ENCODE measurements at places on chromosomes 2 and 18. TPM values are rescaled to one million over a fixed set of nuclear protein-coding genes. Genes with fewer than 3 reads are reported as not detected.

DNA sequence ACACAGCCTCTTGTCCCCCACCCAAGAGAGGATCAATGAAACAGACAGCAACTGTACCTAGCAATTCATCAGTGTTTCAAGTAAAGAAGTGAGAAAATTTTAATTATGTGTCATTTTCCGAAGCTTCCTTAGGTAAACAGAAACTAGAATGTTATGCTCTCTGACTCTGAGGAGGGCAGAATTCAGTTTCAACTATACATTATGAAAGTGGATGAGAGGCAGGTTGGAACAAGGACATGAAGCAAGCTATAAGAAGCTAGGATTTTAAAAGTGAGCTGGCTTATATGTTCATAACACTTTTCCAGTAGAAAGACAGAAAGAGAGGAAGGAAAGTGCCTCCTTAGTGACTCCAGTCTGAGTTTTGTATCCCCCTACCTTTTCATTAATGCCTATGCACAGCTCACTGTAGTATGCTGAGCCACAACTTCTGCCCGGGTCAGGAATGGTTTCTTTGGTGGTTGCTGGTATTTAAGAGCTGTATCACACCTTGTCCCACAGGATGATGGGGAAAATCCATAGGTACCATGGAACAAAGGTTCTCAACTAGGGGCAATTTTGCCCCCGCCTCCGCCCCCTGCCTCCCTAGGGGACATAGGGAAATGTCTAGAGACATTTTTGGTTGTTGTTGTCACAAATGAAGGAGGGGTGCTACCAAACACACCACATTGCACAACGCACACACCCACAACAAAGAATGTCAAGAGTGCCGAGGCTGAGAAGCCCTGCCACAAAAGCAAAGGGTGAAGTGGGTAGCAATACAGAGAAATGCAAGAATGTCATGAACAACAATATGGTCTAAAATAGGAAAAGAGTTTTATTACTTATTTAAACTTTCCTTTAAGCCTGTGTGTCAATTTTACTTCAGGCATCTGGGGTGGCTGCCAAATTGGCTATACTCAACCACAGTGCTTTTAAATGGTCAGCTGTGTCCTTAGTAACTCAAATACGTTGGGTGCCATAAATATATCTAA, 161.0 kb upstream of the ZFP36L2 start:
- no peak overlapping the region for H3K27ac ChIP-seq
- no peak overlapping the region for H3K4me3 ChIP-seq
- DNase-seq: no peak
- no peaks in the 10 kb centered on the region for H3K27me3 ChIP-seq
- no peaks in the 10 kb centered on the region for H3K36me3 ChIP-seq

GRCh38 chr18:42707080-42707479, 408.4 kb downstream of the RIT2 start:
- H3K36me3 ChIP-seq: no peaks in the 10 kb centered on the region
- no peak overlapping the region for H3K27ac ChIP-seq
- no peaks in the 10 kb centered on the region for H3K4me1 ChIP-seq
- DNase-seq: no peak
- no peak overlapping the region for H3K4me3 ChIP-seq

GRCh38 chr2:156765043-156765442, 328.9 kb downstream of the GPD2 start:
- H3K27ac ChIP-seq: no peak overlapping the region
- H3K27me3 ChIP-seq: no peaks in the 10 kb centered on the region
- no peak overlapping the region for H3K4me3 ChIP-seq

GRCh38 chr2:199329466-199329865, 128.3 kb downstream of the SATB2 start:
- H3K27me3 ChIP-seq: no peaks in the 10 kb centered on the region
- no peak for DNase-seq
- H3K4me3 ChIP-seq: no peak overlapping the region

GRCh38 chr2:142991295-142991694, 113.8 kb downstream of the KYNU start:
- H3K36me3 ChIP-seq: no peaks in the 10 kb centered on the region
- H3K27ac ChIP-seq: no peak overlapping the region
- H3K4me1 ChIP-seq: no peaks in the 10 kb centered on the region
- no peaks in the 10 kb centered on the region for H3K27me3 ChIP-seq

- peak overlapping the region; percentile 71 for H3K27ac ChIP-seq
- DNase-seq: no peak
- H3K4me1 ChIP-seq: peaks cover 52% of the 10 kb centered on the region
- H3K4me3 ChIP-seq: no peak overlapping the region
- no peaks in the 10 kb centered on the region for H3K27me3 ChIP-seq
Observed at GRCh38 chr2:144370937-144371584, 148.9 kb downstream of the ZEB2 start.

GRCh38 chr2:71938659-71939587, 208.7 kb downstream of the CYP26B1 start:
- H3K36me3 ChIP-seq: no peaks in the 10 kb centered on the region
- no peak overlapping the region for H3K27ac ChIP-seq
- H3K4me1 ChIP-seq: no peaks in the 10 kb centered on the region
- no peak for DNase-seq
- H3K4me3 ChIP-seq: no peak overlapping the region

DNA sequence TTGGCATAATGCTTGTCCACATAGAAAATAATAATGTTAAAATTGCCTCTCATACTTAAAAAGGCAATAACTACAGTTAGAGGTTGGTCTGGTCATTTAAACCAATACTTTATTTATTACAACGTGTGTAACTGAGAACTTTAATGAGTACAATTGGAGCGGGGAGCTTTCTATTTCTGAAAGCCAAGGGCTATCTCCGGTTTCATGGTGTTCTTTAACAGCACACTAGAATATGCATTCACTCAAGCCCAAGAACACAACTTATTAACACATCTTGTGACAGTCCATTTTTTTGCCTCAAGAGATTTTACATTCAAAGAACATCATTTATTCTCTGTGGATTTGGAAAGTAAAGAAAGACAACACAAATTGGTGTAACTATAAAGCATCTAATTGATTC, 131.8 kb downstream of the KCNH7 start:
- no peak overlapping the region for H3K27ac ChIP-seq
- no peaks in the 10 kb centered on the region for H3K36me3 ChIP-seq
- H3K4me1 ChIP-seq: no peaks in the 10 kb centered on the region
- no peak overlapping the region for H3K4me3 ChIP-seq
- DNase-seq: no peak

DNA sequence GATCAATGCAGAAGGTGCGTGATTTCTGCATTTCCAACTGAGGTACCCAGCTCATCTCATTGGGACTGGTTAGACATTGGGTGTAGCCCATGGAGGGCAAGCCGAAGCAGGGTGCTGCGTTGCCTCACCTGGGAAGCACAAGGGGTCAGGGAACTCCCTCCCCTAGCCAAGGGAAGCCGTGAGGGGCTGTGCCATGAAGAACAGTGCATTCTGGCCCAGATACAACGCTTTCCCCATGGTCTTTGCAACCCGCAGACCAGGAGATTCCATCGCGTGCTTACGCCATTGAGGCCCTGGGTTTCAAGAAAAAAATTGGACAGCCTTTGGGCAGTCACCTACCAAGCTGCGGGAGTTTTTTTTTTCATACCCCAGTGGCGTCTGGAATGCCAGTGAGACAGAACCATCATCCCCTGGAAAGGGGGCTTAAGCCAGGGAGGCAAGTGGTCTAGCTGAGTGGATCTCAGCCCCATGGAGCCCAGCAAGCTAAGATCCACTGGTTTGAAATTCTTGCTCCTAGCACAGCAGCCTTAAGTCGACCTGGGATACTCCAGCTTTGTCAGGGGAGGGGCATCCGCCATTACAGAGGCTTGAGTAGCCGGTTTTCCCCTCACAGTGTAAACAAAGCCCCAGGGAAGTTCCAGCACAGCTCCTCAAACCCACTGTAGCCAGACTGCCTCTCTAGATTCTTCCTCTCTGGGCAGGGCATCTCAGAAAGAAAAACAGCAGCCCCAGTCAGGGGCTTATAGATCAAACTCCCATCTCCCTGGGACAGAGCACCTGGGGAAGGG, 21.7 kb downstream of the TFPI start:
- no peak overlapping the region for H3K27ac ChIP-seq
- H3K4me1 ChIP-seq: peaks cover under 1% of the 10 kb centered on the region
- no peaks in the 10 kb centered on the region for H3K27me3 ChIP-seq

DNA sequence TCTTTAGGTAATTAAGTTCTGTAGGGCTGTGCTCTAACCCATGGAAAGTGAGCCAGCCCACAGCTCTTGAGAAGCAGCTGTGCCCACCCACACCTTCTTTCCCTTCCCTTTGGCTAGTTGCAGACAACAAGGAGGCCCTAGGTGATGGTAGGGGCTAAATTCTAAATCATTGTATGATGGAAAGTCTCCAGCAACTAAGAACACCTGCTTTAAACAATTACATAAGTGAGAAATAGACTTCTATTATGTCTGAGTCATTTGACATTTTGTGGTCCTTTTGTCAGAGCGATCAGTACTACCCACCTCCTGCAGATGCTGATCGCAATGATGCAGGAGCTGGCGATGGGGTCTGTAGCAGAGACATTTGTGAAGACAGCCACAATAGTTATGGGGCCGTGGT, 79.6 kb downstream of the TEX51 start:
- no peaks in the 10 kb centered on the region for H3K36me3 ChIP-seq
- H3K27ac ChIP-seq: no peak overlapping the region
- no peak overlapping the region for H3K4me3 ChIP-seq
- H3K27me3 ChIP-seq: no peaks in the 10 kb centered on the region
- DNase-seq: no peak

DNA sequence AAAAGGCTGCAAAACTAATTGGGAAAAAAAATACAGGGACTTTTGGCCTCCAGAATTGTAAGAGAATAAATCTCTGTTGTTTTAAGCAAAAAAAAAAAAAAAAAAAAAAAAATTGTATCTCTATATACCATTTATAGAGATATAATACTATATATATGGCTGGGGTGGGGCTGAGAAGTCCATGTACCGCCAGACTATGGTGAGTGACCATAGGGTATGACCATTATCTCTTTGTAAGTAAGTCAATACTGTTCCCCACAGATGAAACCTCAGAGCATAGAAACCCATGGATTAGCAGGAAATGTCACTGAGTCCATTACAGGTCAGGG, 117.1 kb upstream of the MCFD2 start:
- no peaks in the 10 kb centered on the region for H3K27me3 ChIP-seq
- no peak overlapping the region for H3K4me3 ChIP-seq
- peaks cover 55% of the 10 kb centered on the region for H3K36me3 ChIP-seq
- DNase-seq: no peak
- H3K27ac ChIP-seq: peak overlapping the region; percentile 100

- H3K27me3 ChIP-seq: no peaks in the 10 kb centered on the region
- H3K36me3 ChIP-seq: no peaks in the 10 kb centered on the region
- no peak overlapping the region for H3K4me3 ChIP-seq
Observed at GRCh38 chr2:121128741-121129659, 156.0 kb downstream of the TFCP2L1 start.

- no peak overlapping the region for H3K4me3 ChIP-seq
- no peaks in the 10 kb centered on the region for H3K27me3 ChIP-seq
- peak overlapping the region; percentile 76 for H3K27ac ChIP-seq
- peak; percentile 61 for DNase-seq
Observed at GRCh38 chr2:172283476-172283875, 143.9 kb upstream of the ITGA6 start.

GRCh38 chr2:131016826-131017741, 76.2 kb downstream of the FAM168B start:
- H3K36me3 ChIP-seq: no peaks in the 10 kb centered on the region
- H3K4me1 ChIP-seq: no peaks in the 10 kb centered on the region
- H3K27me3 ChIP-seq: peaks cover 10% of the 10 kb centered on the region
- no peak overlapping the region for H3K4me3 ChIP-seq
- H3K27ac ChIP-seq: no peak overlapping the region

ACTG2 gene
- 78.8 TPM for total RNA-seq

CBLN2 gene
- total RNA-seq: not detected

REG3A gene
- total RNA-seq: not detected

RBM44 gene
- total RNA-seq: 0.08 TPM

ASB1 gene
- total RNA-seq: 24.7 TPM

KCNF1 gene
- total RNA-seq: 0.24 TPM

RAD51AP2 gene
- not detected for total RNA-seq

ATP8B1 gene
- total RNA-seq: 7.5 TPM

SERPINB8 gene
- total RNA-seq: 27.2 TPM

HOXD3 gene
- total RNA-seq: 0.66 TPM

TPO gene
- total RNA-seq: not detected
